AG04449 (cell line): ENCODE measurements at places on chromosomes 12 and 14.

- DNase-seq: no peak
Observed at GRCh38 chr12:112599871-112600270, 181.1 kb downstream of the PTPN11 start.

DNA sequence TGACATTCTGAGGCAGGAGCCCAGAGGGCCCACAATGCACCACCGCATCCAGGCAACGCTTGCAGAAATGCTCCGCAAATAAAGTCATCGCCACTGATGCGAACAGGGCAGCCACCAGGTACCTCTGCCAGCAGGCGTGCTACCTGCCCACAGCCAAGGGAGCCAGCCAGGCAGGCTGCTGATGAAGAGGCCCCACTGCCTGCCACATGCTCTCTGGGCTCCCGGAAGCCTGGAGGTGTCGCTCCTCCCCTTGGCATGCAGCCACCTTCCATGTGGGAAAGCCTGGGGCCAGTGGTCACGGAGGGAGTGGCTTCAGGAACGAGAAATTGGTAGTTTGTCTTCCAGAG, 14.7 kb downstream of the GPR132 start:
- no peak for DNase-seq

DNA sequence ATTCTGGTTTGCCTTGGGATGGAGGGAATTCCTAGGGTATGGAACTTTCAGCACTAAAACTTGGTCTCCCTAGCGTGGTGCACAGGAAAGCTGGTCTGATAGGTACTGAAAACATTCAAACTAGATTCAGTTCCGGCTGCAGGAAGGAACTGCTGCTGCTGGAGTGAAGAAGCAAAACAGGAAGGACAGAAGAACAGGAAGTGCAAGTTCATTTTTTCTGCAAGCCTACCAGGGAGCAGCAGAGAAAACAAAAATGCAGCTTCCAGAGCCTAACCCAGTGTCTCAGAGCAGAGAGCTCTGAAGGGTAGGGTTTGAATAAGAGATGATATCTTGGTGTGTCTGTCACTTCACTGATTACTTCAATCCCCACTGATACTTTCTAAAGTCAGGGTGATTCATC, 165.2 kb downstream of the VRK1 start:
- DNase-seq: no peak

GRCh38 chr14:104131968-104132732, 6.2 kb upstream of the KIF26A start:
- no peak for DNase-seq

DNA sequence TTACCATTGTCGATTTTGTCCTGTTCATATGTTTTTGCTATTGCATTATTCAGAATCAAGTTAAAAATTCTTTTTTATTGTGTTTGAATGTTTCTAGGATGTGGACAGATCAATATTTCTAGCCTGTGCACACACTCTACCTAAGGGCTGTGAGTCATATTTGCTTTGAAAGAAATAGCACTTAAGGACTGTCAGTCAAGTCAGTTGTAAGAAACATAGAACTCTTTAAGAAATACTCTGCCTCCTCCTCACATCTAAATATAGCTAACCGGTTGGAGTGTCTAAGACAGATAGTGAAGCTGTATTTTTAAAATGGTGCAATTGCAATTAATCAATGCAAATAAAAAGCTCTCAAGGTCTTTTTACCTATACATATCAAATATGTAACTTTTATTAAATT, 17.9 kb upstream of the MGST1 start:
- no peak for DNase-seq
